ENCODE measurements at places on chromosomes 1 and 21. TPM values are rescaled to one million over a fixed set of nuclear protein-coding genes. Genes with fewer than 3 reads are reported as not detected.

The CDKN2C gene
- polyA plus RNA-seq: 10.5 TPM

The MCOLN2 gene
- 1.5 TPM for polyA plus RNA-seq

DNA sequence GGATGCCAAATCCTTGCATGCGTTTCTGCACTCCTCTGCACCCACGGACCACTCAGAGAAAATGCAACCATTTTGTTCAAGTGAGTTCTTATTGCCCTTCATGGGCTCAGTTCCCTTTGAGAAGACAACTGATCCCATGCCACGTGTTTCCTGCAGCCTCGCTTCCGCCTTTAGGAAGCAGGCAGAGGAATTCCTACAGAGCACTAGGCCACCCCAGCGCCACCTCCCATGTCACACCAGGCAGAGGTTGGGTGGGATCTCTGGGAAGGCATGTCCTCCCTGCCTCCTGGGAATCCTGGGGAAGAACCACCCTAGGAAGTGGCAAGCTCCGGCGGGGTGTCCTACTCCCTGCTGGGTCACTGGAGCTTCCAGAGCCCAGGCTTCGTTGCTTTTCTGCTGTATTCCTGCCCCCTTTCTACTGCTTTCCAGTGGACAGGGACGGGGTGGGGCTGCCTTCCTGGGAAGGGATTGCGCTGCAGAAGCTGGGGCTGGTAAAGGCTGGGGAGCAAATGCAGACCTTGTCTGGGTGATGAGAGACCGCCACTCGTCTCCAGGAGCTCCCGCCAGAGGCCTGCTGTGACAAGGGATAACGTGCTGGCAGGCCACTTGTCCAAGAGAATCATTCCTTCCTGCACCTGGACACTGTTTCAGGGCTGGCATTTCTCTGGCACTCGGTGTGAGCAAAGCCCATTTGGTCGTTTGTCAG is 478.2 kb upstream of the VAMP3 start:
- no peak for DNase-seq

DNA sequence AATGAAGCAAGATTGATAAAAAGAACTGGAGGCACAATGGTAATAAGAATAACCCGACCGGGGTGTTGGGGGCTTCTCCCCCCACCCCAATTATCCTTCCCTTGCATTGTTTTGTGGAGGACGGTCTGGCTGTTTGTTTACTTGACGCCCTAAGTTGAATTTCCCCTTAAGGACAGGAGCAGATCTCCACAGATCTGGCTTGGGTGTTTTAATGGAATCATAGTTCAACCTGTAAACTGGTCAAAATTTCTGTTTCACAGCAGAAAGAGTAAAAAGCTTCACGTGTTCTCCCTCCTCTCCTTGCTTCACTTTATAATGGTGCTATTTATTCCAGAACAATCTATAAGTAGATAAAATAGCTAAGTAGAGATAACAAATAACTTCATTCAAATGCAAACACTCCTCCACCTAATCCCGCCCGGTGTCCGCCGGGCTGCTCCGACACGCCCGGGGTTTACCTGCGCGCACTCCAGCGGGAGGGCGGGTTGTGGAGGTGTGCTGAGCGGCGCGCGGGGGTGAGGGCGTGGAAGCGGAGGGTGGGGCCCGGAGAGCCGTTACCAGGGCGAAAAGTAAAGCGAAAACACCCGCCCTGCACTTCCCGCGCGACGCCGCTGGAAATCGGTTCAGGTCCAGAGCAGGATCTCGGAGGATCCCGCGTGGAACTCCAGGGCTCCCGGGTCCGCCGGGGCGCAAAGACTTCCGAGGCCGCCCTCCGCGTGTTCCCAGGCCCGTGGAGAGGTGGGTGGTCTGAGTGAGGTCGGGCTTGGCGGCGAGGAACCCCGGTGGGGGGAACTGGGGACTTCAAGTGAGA is 2.0 kb upstream of the ATF3 start:
- peak; percentile 26 for DNase-seq

- no peak for DNase-seq
Measured at GRCh38 chr21:45894450-45894825, 87.1 kb upstream of the COL6A1 start.

DNA sequence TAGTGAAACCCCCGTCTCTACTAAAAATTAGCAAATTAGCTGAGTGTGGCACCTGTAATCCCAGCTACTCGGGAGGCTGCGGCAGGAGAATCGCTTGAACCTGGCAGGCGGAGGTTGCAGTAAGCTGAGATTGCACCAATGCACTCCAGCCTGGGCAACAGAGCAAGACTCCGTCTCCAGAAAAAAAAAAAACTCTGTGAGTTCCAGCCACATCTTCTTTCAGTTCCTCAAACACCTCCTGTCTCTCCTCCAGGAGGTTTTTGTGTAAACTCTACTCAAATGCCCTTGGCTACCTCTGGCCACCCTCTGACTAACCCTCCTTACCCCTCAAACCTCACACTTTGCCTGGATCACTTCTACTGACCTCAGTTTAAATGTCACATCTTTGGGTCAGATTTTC is 38.1 kb downstream of the RCSD1 start:
- no peak for DNase-seq

DNA sequence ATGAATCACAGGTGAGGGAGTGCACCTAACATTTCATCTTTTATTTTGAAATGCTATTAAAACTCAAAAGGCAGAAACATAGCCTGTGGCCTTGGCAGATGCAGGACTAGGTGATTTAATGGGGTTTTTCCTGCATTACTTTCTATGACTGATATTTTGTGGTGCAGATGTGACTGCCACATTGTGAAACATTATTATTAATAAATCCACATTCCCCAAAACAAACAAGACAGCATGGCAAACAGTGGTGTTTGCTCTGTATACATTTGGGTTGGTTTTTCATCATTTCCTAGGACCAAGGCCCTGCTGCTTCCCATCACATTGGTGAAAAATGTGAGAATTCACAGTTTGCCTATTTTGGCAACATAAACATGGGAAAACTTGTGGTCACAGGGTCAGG is 247.6 kb upstream of the SGIP1 start:
- no peak for DNase-seq

GRCh38 chr1:44460107-44460882 is 55.2 kb downstream of the RNF220 start:
- no peak for DNase-seq

DNA sequence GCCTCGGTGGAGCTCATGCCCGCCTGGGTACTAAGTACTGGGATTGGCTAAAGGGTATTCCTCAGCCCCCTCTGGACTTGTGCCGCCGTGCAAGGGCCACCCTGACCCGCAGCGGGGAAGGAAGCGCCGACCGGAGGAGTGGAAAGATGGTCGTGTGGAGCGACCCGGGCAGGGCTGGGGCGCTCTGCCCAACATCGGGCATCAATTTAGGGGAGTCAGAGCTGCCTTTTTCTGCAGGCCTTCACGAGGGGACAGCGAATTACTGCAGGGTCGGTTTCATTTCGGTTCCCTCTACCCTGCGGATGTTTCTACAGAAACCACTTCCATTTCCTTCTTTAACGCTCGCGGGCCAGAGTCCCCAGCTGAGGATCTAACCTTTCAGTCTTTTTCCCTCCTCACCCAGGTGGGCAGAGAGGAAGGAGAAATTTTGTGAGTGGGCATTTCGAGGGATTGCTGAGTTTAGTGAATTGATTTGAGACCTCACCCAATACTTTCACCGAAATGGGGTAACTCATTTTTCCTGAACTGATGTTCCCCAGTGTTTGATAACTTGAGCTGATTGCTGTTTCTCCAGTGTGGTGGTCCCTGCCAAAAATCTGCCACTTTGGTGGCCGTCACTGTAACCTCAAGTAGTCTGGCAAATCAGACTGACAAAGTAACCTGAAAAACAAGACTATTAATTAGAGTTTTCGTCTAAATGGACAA is 1.1 kb downstream of the TOR1AIP1 start:
- no peak for DNase-seq

GRCh38 chr21:44084496-44085241 is 22.5 kb upstream of the PWP2 start:
- DNase-seq: no peak
